MV-4-11 (cell line): ENCODE measurements at places on chromosomes 1 and 21.

DNA sequence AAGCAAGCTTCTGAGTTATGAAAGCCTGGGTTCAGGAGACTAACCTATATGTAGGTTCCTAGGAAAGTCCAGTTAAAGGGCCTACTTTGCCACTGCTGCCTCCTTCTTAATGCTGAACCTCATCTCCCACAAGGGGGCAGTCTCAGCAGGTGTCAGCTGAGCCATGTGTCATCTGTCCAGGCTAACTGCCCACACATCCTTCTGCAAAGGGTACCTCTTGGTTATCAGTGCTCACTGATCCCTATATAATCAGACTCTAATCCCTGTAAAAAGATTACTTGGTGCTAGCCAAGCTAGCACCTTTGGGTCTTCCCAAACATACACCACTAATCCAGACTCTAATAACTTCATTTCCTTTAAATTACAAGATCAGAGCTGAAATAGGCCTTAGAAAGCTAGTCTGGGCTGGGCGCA, 9.0 kb downstream of the PRDX1 start:
- peak; percentile 57 for DNase-seq

DNA sequence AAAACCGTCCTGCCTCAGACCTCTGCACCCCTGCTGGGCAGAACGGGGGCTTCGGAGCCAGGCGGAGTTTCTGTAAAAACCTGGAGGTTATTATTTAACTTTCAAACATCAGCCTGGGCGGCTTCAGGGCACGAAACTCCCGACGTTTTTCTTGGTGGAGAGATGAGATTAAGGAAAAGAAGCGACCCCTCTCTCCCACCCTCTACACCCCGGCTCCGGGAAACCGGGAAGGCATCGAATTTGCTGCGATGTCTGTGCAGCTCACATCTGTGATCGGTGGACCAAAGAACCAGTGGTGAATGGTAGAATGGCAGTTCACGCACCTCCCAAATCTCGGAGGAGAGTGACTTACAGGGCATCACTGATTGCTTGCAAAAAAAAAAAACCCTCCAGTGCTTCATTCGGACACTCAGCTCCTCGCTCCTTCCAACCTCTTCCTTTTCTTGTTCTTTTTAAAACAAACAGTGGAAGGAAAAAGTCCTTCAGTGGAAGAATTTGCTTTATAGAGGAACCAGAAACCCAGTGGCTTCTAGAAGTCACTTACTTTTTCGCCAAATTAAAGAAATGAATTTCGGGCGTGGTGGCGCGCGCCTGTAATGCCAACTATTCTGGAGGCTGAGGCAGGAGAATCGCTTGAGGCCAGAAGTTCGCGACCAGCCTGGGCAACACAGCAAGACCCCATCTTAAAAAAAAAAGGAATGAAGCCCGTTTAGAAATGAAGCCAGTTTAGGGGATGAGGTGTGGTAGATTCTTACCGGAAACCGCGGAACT, 884 bp downstream of the PHACTR4 start:
- peak; percentile 21 for DNase-seq

GRCh38 chr1:169108863-169109560, 2.5 kb downstream of the ATP1B1 start:
- DNase-seq, result no peak

GRCh38 chr1:223750730-223751570, 38.6 kb downstream of the CAPN2 start:
- no peak for DNase-seq

GRCh38 chr21:39121600-39122355, 61.5 kb downstream of the PSMG1 start:
- DNase-seq, result peak; percentile 24

- no peak for DNase-seq
Observed at GRCh38 chr1:172905452-172905851, 145.3 kb downstream of the TNFSF18 start.

DNA sequence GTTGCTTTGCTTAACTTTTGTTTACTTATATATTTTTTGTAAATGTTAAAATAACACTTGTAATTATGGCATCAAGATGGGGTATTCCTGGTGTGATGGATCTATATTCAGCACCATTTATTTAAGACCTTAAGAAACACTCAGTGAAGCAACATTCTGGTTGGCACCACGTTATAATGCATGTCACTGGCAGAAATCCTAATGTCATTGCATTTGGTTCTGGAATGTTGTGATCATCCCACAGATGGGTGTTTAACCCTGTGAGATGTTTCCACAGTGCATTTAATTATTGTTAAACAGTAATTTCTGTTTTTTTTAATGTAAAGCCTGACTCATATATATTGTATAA, 116.5 kb downstream of the NOS1AP start:
- no peak for DNase-seq

- no peak for DNase-seq
Observed at GRCh38 chr1:201223852-201224665, 33.4 kb downstream of the IGFN1 start.

DNA sequence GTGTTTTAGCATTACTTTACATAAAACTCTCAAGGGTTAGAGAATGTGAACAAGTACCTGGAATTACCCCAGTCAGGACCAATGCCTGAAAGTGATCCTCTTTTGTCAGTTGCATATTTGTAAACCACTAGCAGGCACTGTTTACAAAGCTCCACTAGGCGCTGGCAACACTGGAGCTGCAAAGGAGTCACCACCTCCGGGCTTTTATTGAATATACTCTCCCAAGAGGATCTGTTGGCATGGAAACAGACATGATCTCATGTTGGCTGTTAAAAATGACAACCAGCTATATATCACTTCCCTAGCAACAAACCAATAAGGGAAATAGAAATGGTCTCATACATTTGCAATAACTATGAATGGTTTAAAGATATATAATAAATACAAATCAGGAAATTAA, 116.0 kb downstream of the TTLL7 start:
- peak; percentile 75 for DNase-seq

GRCh38 chr1:37999430-38000232, 5.7 kb downstream of the FHL3 start:
- peak; percentile 79 for DNase-seq

DNA sequence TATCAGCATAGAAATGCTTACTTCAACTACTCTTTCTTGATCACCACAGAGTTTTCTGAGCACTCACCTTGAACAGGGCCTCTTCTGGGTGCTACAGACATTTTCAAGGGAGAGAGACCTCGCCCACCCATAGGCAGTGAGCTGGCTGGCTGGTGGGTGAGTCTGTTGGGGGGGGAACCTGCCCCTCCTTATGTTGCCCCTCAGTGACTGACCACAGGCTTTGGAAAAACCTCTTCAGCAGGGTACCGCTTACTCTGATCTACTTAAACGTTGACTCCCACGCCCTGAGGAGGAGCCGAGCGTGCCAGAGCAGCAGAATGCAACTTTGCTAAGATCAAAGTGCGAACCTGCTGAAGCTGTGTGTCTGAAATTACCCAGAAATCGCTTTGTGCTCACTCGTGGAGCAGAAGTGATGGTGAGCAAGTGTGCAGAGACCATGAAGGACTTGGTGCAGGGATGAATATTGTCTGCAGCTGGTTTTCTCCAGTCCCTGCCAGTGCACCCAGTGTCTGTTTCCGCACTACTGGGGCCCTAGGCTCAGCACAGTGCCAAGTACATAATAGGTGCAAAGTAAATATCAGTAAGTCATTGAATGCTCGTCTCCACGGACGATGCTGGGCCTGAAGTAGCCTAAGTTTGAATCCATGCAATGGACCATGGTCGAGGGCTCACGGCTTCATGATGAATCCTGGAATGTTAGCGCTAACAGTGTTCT, 158.7 kb upstream of the IRF2BP2 start:
- no peak for DNase-seq

GRCh38 chr1:28199328-28200233, 23.1 kb upstream of the PTAFR start:
- DNase-seq, result no peak

DNA sequence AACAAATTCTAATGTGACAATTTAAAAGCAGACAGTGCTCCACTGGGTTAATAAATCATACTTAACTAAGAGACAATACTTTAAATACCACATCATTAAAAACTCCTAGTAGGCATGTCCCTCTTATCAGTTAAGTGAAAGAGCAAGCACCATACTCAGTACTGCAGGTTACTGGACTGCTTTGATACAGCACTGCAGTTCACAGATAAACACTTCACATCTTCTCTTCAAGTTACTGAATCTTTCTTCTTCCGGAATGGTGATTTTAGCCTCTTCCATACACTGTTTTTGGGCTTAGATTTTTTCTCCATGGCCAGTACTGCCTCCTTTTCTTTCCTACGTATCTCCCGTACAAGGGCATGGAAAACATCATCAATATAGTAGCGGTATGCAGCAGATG, 11.0 kb downstream of the RIT1 start:
- no peak for DNase-seq

DNA sequence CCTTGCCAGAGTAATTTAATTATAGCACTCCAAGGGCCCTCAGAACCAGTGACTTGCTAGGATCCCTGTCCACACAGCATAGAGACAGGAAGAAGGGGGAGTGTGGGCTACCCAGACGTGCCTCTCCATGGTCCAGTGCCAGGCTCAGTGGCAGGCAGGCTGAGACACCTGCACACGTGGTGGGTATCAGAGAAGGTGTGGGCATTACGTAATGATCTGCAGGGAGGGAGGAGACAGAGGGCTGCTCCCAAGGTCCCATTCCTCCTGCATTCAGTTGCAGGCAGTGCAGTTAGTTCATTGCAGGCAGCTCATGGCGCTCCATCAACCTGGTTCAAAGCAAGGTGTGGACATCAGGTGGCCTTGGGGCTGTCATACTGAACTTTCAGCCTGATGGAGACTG, 49.9 kb downstream of the C8B start:
- no peak for DNase-seq

- DNase-seq, result peak; percentile 50
Observed at GRCh38 chr1:233240829-233241682, 54.5 kb downstream of the PCNX2 start.

DNA sequence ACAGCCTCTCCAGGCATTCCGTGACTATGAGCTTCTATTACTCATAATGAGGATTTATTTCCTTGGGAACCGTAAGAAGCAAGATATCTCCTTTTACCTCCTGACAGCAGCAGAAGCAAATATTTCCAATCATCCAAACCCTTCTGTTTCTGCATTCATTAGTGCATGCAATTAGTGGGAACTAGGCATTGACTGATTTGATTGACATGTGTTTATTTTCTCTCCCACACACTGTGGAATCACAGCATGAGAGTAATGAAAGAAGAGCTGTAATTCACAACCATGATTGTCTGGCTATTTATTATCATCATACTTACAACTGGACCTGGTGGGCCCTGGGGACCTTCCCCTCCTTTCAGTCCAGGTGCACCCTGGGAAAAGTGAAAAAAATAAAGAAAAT, 146.8 kb downstream of the COL11A1 start:
- no peak for DNase-seq

DNA sequence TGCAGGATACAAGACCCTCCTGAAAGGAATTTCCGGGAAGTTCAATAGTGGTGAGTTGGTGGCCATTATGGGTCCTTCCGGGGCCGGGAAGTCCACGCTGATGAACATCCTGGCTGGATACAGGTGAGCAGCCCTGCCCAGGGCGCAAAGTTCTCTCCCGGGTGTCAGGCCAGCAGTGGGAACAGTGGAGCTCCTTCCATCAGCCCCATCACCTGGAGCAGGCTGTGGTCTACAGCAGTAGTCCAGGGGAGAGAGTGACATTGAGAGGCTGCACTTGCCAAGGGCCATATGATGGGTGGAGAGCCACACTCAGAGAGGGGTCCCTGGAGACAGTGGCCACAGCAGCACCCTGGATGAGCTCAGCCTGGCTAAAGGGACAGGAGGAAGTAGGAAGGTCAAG, 44.1 kb downstream of the TFF3 start:
- no peak for DNase-seq
